Hippocampal formation (tissue), 2 donors: ENCODE measurements at places on chromosomes 12 and 14.

DNA sequence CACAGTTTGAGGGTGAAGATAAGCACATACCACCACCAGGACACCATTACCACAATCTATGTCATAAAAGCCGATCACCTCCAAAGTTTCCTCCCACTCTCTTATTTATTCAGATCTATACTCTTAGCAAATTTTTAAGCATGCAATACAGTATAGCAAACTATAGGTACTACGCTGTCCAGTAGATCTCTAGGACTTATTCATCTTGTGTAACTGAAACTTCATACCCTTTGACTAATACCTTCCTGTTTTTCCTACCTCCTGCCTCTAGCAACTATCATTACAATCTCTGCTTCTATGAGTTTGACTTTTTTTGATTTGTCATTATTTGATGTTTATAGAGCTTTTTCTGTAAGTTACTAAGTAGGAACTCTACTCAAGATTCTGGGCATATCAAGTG lies 84.5 kb upstream of the MANSC4 start:
- no peak for DNase-seq

DNA sequence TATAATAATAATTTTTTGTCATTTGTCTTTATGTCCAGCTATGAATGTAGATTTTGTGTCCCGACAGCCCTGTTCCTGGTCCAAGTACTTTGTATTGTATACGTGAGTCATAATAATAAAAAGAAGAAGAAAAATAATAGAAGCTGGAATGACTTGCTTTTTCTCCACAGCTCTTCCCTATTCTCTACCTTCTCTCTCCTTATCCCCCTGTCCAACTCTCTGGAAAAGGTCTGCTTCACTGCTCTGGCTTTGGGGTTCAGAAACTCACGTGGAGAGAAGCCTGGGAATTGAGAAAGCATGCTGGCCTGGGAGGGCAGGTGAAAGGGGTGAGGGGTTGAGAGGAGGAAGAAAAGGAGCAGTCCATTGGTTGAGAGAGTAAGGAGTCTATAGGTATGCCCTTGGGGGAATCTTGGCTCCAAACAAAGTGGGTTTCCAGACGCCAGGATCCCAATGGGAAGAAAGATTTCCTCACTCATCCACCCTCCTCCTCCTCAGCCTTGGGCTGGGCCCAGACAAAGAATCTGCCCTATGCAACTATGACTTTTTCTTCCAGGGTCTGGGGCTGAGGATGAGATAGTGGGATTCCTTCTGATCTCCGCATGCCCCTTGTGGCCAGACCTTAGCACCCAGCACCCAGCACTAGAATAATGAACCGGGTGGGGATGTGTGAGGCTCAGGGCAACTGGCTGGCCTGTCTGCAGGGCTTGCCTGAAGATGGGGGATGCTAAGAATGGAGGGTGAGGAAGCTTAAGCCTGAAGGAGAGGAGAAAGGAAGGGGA lies 4.0 kb downstream of the HOXC8 start:
- DNase-seq, result no peak

- DNase-seq, result no peak
These were observed 86.5 kb downstream of the PPM1H start for GRCh38 chr12:62848418-62848817.

GRCh38 chr14:68789821-68790643 lies 2.8 kb downstream of the ZFP36L1 start:
- no peak for DNase-seq

DNA sequence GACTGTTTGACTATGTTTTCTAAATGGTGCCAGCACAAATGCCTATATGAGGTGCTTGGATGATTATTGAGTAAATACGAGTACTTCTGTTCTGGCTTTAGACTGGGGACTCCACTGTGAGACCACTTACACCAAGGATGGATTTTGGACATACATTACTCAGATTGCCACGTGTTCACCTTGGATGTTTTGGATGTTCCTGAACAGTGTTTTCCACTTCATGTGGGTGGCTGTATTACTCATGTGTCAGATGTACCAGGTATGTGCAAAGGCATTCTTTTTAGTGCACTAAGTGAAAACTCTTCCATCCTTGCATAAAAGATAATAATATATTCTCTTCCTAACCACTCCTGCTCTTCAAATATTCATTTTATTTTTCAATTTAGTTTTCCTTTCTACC lies 30.7 kb downstream of the CSRP2 start:
- DNase-seq, result no peak

- no peak for DNase-seq
These were observed 393.5 kb downstream of the NOVA1 start for GRCh38 chr14:26204366-26204727.

- no peak for DNase-seq
These were observed 3.4 kb downstream of the GLIPR1L1 start for GRCh38 chr12:75337905-75338304.

- DNase-seq, result no peak
These were observed 7.3 kb downstream of the ULK1 start for GRCh38 chr12:131901431-131902331.

DNA sequence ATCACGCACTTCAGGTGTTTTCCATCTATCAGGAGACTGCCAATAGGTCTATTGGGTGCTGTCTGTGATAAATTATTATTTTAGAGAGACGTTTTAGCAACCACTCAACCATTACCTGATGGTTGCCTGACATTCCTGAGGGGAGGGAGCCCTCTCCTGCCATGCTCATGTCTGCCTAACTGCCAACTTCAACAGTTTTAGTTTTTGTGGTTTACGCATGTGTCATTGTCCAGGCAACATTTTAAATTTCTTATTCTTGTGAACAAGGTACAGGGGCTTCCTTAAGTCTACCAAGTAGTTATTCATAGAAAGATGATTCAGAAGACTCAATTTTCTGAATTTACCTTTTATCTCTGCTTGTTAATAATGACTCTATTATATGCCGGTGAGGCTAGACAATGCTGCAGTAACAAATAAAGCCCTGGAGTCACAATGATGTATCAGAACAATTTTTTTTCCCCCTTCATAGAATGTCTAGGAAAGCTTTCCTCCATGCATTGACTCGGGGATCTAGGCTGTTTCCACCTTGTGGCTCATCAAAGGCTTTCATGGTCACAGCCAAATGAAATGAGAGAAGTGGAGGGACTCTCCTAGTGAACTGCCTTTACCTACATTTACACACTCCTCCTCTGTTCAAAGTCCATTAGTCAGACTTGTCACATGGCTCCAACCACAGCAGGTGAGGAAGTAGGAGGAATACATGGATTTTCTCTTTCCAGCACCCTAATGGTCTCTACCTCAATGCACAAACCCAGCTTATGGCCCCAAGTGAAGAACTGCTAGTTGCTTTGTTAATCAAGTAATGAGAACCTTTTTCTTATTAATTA lies 225.8 kb downstream of the CRADD start:
- DNase-seq, result no peak

- no peak for DNase-seq
These were observed 24.6 kb upstream of the BATF start for GRCh38 chr14:75497701-75498100.

DNA sequence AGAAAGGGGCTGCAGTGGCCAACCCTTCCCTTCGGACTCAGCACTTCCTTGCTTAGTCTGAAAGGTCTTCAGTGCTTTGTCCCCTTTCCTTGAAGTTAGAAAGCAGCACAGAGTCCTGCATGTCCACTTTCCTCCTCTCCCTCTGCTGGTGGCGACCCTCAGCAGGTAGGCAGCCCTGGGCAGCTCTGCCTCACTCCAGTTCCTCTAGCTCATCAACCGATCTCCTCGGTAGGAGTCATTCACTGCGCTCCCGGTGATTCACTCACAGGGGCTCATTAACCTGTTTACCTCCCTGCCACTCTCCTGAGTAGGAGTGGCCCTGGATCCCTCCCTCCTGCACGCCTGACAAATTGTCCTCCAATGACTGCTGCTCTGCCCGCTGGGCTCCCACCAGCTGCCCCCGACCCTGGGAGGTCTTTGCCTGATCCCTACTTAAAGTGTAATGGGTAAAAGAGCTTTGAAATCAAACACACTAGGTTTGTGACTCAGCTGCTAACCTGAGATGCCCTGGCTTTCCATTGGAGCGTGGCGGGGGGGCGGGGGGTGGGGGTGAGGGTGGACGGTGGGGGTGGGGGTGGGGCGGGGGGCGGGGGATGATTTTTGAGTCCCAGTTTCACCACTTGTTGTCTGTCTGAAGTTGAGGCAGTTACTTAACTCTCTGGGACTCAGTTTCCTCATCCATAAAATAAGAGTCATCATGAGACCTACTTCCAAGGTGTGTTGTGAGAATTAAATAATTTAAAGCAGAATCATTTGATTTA lies 4.2 kb downstream of the SCNN1A start:
- DNase-seq, result no peak

- DNase-seq, result no peak
These were observed 947 bp upstream of the LRRC9 start for GRCh38 chr14:59918824-59919569.

DNA sequence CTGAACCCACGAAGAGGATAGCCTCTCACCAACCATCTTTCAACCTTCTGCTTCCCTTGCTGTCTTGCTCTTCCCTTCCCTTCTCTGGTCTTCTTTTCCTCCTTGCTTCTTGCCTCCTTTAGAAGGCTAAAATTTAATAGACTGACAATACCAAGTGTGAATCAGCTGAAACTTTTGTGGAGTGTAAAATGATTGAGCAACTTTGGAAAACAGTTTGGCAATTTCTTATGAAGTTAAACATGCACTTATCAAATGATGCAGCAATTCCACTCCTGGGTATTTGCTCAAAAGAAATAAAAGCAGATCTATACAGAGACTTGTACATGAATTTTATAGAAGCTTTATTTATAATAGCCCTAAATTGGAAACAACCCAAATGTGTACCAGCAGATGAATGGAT lies 3.3 kb upstream of the KRT86 start:
- no peak for DNase-seq

DNA sequence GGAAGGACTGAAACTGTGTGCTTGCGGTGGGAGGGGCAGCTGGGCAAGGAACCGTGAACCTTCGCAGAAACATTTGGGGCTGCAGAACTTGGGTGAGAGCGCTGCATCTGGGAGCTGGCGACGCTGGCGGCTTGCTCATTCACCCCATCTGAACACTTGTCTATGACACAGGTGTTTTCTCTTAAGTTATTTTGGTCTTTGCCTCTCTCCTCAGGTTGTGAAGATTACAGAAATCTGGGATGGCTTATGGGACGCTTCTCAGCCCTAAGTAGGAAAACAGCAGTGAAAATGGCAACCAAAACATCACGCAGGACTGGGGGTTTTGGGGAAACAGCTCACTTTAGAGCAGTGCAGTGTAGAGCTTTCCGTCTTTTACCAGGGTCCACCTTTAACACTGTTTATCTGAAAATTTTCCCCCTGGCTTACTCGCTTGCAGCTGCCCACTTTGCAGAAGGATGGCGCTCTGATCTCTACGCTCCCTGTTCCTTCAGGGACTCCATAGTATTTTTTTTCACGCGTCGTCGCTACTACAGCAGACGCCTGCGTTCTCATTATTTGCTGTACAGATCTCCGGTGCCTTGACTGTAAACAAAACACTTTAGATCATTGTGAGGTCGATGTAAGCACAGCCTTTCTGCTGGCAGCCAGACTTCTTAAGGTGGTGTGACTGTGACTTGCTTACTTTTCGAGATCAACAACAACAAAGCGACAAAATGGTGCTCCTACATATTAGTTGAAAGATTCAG lies 2.7 kb upstream of the CDKN1B start:
- DNase-seq, result peak; percentile 69

GRCh38 chr12:71727958-71728357 lies 26.7 kb upstream of the RAB21 start:
- no peak for DNase-seq
